ENCODE measurements at places on chromosomes 1 and 21.

DNA sequence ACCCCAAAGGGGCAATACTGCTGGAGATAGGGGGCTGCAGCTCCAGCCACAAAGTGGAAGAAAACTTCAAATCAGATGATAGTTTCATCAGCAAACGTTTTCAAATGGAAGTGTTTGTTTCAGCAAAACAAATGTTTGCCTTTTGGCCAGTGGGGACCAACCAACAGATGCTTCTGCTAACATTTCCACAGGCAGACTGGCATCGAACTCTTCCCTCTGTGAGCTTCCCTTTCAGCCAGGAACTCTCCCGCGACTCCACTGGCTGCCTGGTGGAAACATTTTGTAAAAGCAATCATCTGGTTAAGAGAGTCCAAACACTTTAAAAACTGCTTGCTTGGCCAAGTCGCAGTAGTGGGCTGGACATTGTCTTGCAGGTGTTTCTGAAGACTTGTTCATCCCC is 30.7 kb downstream of the CENPF start:
- DNase-seq: no peak

- DNase-seq: no peak
These were observed 48.6 kb downstream of the HIVEP3 start for GRCh38 chr1:41870076-41870562.

GRCh38 chr1:94122201-94122970 is 1.4 kb upstream of the ABCA4 start:
- DNase-seq: no peak

DNA sequence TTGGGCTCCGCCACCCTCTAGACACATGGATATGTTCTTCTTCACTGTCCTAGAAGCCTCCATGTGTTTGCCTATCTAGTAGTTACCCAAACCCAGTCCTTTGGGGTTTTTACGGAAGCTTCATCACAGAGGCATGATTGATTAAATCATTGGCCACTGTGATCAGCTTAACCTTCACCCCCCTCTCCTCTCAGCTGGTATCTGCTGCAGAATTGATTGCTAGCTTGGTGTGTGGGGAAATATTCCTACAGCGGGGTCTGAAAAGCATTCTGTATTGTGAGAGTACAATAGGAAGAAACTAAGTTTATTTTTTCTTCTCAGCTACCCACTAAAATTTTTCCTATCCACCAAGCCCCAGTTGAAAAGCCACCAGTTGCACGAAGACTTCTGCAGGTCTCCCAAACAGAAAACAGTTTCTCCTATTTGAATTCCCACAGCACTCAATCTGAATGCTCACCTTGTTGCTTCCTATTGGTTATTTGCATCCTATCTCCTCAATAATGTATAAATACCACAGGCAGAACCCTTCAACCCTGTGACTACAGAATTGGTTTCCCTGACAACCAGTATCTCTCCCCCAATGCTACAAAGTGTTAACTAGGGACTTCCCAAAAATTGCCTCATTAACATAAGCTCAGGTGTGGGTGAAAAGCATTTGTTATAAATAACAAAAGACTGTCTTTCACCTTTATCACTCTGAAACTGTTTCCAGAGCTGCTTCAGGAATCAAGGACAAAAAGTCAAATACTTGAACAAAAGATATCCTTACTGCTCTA is 9.3 kb upstream of the VANGL1 start:
- no peak for DNase-seq

Data from activated T-helper 9 cell treated with anti-CD3 and anti-CD28 coated beads, Interleukin-2, amount 50 U/mL, for 16 hours (primary cell).